ENCODE measurements at places on chromosomes 4 and X.

GRCh38 chr4:175787948-175788347 is 24.1 kb downstream of the GPM6A start:
- no peaks in the 10 kb centered on the region for H3K4me1 ChIP-seq
- H3K27ac ChIP-seq, result no peak overlapping the region

GRCh38 chr4:117447925-117448324 is 362.5 kb upstream of the TRAM1L1 start:
- H3K27ac ChIP-seq, result no peak overlapping the region
- no peaks in the 10 kb centered on the region for H3K4me1 ChIP-seq
- H3K36me3 ChIP-seq, result peaks cover 3% of the 10 kb centered on the region
- no peak overlapping the region for H3K4me3 ChIP-seq
- H3K27me3 ChIP-seq, result no peaks in the 10 kb centered on the region

DNA sequence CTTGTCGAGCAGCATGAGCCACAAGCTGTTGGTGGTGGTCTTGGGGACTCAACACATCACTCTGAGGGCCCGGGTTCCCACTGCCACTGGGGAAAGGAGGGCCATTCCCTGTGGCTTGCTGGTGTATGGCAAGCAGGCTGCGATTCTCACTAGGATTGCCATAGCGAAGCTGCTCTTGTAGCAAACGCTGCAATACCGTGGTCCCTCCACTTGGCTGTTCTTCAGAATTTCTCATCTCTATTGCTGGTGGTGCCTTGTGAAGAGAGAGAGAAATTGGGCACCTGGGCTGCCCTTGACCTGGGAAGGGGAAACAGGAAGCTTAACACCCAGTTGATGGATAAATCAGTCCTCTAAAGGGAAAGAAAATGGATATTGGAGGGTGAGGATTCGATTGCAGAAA is 17.7 kb downstream of the AMOT start:
- no peaks in the 10 kb centered on the region for H3K27me3 ChIP-seq
- no peak overlapping the region for H3K27ac ChIP-seq

GRCh38 chrX:133794126-133794525 is 191.3 kb downstream of the GPC3 start:
- no peak overlapping the region for H3K4me3 ChIP-seq
- no peaks in the 10 kb centered on the region for H3K27me3 ChIP-seq
- no peak for DNase-seq
- no peaks in the 10 kb centered on the region for H3K4me1 ChIP-seq
- H3K36me3 ChIP-seq, result no peaks in the 10 kb centered on the region
- H3K27ac ChIP-seq, result no peak overlapping the region

- no peaks in the 10 kb centered on the region for H3K27me3 ChIP-seq
- H3K4me3 ChIP-seq, result no peak overlapping the region
- H3K27ac ChIP-seq, result no peak overlapping the region
Observed at GRCh38 chrX:135528254-135528653, 7.8 kb downstream of the INTS6L start.

GRCh38 chr4:89617317-89617716 is 219.6 kb downstream of the SNCA start:
- no peak for DNase-seq
- no peak overlapping the region for H3K27ac ChIP-seq
- H3K36me3 ChIP-seq, result no peaks in the 10 kb centered on the region
- H3K4me3 ChIP-seq, result no peak overlapping the region
- H3K27me3 ChIP-seq, result no peaks in the 10 kb centered on the region

GRCh38 chr4:166662266-166662843 is 571.9 kb downstream of the SPOCK3 start:
- H3K27me3 ChIP-seq, result no peaks in the 10 kb centered on the region
- no peaks in the 10 kb centered on the region for H3K36me3 ChIP-seq
- H3K27ac ChIP-seq, result no peak overlapping the region
- H3K4me3 ChIP-seq, result no peak overlapping the region

DNA sequence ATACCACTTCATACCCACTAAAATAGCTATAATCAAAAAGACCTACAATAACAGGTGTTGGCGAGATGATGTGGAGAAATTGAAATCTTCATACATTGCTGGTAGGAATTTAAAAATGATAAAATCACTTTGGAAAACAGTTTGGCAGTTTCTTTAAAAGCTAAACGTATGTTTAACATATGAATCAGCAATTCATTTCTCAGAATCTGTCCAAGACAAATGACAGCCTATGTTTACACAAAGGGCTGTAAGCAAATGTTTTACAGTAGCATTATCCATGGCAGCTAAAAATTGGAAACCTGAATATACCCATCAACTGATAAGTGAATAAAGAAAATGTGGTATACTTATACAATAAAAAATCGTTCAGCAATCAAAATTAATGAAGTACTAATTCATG is 33.0 kb upstream of the ABCG2 start:
- DNase-seq, result no peak
- no peaks in the 10 kb centered on the region for H3K27me3 ChIP-seq
- no peak overlapping the region for H3K4me3 ChIP-seq

DNA sequence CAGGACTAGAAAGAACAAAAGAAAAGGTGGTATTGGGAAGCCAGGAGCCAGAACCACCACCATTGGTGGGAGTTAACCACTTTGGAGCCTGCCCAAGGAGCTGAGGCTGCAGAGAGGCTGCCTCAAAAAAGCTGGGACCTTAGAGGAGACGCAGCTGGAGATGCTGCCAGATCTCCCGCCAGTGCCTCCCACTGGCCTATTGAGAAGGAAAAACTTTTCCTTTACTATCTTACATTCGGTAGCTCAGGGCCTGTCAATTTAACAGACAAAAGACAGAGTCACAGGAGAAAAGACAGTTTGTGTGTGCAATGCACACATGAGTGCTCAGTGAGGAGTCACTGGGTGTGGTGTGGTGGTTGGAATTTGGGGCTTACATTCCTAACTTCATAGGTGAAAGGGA is 52.4 kb upstream of the HPSE start:
- no peak overlapping the region for H3K4me3 ChIP-seq
- no peak overlapping the region for H3K27ac ChIP-seq
- H3K27me3 ChIP-seq, result peaks cover 15% of the 10 kb centered on the region
- H3K4me1 ChIP-seq, result peaks cover 2% of the 10 kb centered on the region
- no peaks in the 10 kb centered on the region for H3K36me3 ChIP-seq

DNA sequence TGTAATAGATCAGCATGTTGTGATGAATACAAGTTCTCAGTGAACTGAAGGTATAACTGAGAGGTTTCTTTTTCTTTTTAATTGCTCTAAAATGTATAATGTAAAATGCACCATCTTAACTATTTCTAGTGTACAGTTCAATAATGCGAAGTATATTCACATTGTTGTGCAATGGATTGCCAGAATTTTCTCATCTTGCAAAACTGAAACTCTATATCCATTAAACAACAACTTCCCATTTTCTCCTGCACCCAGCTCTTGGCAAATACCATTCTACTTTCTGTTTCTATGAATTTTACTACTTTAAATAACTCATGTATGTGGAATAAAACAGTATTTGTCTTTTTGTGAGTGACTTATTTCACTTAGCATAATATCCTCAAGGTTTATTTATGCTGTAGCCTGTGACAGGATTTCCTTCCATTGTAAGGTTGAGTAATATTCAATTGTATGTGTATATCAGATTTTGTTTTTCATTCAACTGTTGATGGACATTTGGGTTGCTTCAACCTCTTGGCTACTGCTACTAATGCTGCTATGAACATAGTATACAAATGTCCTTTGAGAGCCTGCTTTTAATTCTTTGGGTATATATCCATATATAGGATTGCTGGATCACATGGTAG is 53.5 kb upstream of the NPFFR2 start:
- no peak overlapping the region for H3K27ac ChIP-seq
- no peaks in the 10 kb centered on the region for H3K27me3 ChIP-seq
- DNase-seq, result no peak
- H3K4me3 ChIP-seq, result no peak overlapping the region

DNA sequence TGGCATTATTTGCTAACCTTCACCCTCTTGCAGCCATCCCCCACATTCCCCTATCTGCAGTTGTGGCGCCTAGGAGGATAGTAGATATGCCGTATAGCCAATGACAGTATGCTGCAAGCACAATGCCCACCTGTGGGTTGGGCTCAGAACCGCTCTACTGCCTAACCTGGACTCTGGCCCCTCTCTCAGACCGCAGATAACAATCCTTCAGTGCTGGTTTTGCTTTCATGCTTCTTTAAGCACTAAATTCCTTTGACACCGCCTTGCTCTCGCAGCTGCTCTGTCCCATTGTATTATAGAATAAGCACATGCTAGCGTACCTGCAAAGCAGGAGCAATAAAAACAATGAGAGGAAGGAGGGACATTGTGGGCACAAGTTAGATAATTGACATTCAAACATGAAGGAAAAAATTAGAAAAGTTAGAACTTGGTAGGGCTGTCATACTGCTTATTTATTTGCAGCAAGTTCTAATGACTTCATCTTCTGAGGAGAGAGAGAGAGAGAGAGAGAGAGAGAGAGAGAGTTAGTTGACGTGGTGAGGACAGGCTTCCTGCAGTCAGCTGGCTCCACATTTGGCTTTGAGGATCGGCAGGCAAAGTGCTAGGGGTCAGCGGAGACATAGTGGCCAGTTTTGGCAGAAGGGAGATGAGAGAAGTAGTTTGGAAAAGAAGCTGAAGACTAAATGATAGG is 55.8 kb downstream of the WWC2 start:
- no peak for DNase-seq
- H3K4me3 ChIP-seq, result no peak overlapping the region
- no peak overlapping the region for H3K27ac ChIP-seq

GRCh38 chr4:188452097-188452496 is 312.9 kb downstream of the TRIML1 start:
- DNase-seq, result no peak
- H3K4me1 ChIP-seq, result peaks cover 2% of the 10 kb centered on the region

- no peak for DNase-seq
- H3K36me3 ChIP-seq, result no peaks in the 10 kb centered on the region
- H3K27me3 ChIP-seq, result no peaks in the 10 kb centered on the region
- H3K4me1 ChIP-seq, result no peaks in the 10 kb centered on the region
- H3K27ac ChIP-seq, result no peak overlapping the region
Observed at GRCh38 chrX:65926095-65927019, 113.5 kb downstream of the VSIG4 start.

DNA sequence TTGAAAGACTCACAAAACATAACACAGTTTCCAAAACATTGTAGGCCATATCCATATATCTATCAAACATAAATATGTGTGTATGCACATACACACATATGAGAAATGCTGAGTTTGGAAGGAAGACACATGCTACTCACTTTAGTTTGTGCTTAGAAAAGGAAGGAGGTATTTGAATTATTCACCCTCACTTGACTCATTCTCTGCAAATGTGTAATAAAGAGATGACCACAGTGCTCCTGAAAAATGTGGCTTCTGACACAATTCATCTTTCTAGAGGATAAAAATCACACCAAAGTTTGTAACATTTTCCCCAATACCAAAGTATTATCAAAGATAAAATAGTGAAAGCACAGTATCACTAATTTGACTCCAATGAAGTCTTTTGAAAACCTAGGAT is 950.1 kb downstream of the FAT4 start:
- H3K4me3 ChIP-seq, result no peak overlapping the region
- H3K27ac ChIP-seq, result no peak overlapping the region
- no peaks in the 10 kb centered on the region for H3K36me3 ChIP-seq
- no peaks in the 10 kb centered on the region for H3K4me1 ChIP-seq
- no peak for DNase-seq

- H3K27me3 ChIP-seq, result no peaks in the 10 kb centered on the region
- no peak overlapping the region for H3K27ac ChIP-seq
- no peaks in the 10 kb centered on the region for H3K36me3 ChIP-seq
- H3K4me3 ChIP-seq, result no peak overlapping the region
Observed at GRCh38 chrX:70336767-70337166, 46.9 kb downstream of the KIF4A start.

DNA sequence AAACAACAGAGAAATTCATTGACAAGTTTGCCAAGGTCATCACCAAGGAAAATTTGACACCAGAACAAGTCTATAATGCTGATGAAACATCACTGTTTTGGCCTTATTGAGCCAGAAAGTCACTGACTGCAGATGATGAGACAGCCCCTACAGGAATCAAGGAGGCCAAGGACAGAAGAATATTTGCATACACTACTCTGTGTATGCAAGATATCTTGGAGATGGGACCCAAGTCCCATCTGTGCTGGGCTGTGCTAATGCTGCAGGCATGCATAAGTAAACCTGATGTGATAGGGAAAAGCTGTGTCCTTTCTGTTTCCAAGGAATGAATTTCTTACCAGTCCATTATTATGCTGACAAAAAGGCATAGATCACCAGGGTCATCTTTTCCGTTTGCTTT is 126.8 kb downstream of the PAPSS1 start:
- DNase-seq, result no peak
- no peaks in the 10 kb centered on the region for H3K4me1 ChIP-seq
- no peaks in the 10 kb centered on the region for H3K27me3 ChIP-seq

DNA sequence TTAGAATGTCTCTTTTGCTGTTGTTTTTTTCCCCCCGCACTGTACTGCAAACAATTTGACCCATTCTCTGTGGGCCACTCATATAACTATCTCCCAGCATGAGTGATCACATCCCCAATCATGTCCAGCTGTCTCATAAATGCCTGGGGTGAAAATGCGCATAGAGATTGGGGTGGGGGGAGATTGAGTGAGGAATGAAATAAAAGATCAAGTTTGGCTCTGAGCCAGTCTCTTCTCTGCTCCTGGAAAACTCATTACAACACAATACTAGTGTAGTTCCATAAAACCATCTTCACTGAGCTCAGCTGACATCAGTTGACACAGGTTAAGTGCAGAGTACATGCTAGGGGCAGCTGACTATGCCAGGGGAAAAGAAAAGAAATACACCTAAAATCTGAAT is 96.9 kb downstream of the EGF start:
- no peaks in the 10 kb centered on the region for H3K36me3 ChIP-seq
- no peaks in the 10 kb centered on the region for H3K27me3 ChIP-seq
- no peak overlapping the region for H3K4me3 ChIP-seq
- DNase-seq, result no peak

GRCh38 chrX:12058087-12058486 is 80.2 kb upstream of the FRMPD4 start:
- H3K36me3 ChIP-seq, result no peaks in the 10 kb centered on the region
- no peaks in the 10 kb centered on the region for H3K27me3 ChIP-seq
- no peaks in the 10 kb centered on the region for H3K4me1 ChIP-seq
- no peak for DNase-seq

GRCh38 chr4:164087733-164088132 is 593.2 kb downstream of the TMA16 start:
- no peak overlapping the region for H3K4me3 ChIP-seq
- H3K27me3 ChIP-seq, result no peaks in the 10 kb centered on the region
- no peaks in the 10 kb centered on the region for H3K4me1 ChIP-seq
- H3K36me3 ChIP-seq, result no peaks in the 10 kb centered on the region
- H3K27ac ChIP-seq, result no peak overlapping the region

- H3K36me3 ChIP-seq, result no peaks in the 10 kb centered on the region
- no peak for DNase-seq
- H3K4me3 ChIP-seq, result no peak overlapping the region
- no peaks in the 10 kb centered on the region for H3K4me1 ChIP-seq
- no peak overlapping the region for H3K27ac ChIP-seq
- H3K27me3 ChIP-seq, result no peaks in the 10 kb centered on the region
Observed at GRCh38 chr4:10730019-10730418, 45.5 kb upstream of the CLNK start.

GRCh38 chrX:43016021-43016420 is 238.1 kb upstream of the PPP1R2C start:
- DNase-seq, result no peak
- H3K4me3 ChIP-seq, result no peak overlapping the region
- no peak overlapping the region for H3K27ac ChIP-seq
- no peaks in the 10 kb centered on the region for H3K4me1 ChIP-seq
- H3K36me3 ChIP-seq, result no peaks in the 10 kb centered on the region
- H3K27me3 ChIP-seq, result no peaks in the 10 kb centered on the region

Measured in iPS DF 6.9 (cell line).